ENCODE measurements at places on chromosomes 12 and 14.

DNA sequence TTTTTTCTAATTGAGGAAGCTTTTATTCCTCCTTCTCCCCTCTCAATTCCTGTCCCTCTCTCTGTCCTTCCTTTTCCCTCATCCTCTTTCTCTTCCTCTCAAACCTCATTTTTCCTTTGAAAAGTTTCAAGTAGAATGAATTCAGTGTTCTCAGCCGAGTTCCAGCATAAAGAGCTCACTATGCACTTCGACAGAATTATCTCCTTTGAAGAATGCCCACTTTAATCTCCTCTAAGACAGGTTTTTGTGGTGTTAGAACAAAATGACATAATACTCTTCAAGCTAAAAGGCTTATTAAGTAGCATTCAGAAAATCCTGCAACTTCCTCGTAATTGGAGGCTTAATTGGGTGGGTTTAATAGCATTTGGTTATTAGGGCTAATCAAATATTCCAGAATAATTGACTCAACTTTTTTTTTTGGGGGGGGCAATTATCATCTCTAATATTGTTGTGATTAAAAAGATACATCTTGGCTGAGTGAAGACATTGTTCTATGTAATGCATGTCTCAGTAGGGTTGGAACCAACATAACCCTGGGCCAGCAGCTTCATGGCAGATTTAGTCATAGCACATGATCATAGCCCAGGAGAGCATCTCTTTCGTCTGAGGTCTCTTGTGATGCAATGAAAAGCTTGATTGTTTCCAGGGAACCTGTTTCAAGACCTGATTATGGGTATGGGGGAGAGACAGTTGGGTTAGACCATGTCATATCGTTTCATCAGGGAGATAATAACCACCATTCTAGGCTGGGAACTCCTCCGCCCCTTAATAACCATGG, 25.0 kb upstream of the SLC24A4 start:
- no peak for DNase-seq

GRCh38 chr14:35539969-35540368, 6.0 kb downstream of the INSM2 start:
- DNase-seq: no peak

- DNase-seq: no peak
Measured at GRCh38 chr14:32472512-32473463, 143.7 kb downstream of the AKAP6 start.

- DNase-seq: no peak
Measured at GRCh38 chr14:89420502-89420901, 3.5 kb upstream of the FOXN3 start.

- no peak for DNase-seq
Measured at GRCh38 chr14:59869381-59870255, 958 bp downstream of the RTN1 start.

- DNase-seq: no peak
Measured at GRCh38 chr14:101590062-101590461, 28.8 kb downstream of the DIO3 start.

DNA sequence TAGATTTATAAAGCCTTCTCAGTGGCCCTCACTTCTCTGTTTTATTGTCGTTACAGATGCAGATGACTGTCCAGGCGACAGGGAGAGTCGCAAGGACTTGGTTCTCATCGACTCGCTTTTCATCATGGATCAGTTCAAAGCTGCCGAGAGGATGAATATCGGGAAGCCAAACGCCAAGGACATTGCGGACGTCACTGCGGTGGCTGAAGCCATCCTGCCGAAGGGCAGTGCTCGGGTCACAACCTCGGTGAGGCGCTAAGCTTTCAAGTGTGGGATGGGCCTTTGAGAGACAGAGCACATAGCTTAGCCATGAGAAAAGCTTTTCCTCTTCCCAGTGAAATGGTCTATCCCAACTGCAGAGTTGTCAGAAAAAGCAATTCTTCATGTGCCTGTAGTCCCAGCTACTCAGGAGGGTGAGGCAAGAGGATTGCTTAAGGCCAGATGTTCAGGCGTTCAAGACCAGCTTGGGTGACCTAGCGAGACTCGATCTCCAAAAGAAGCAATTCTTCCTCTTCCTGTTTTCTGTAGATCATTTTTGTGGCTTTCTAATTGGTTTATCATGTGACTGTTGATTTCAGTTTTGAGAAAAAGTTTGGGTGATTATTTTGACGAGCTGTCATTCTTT, 56.4 kb downstream of the EP400 start:
- no peak for DNase-seq

DNA sequence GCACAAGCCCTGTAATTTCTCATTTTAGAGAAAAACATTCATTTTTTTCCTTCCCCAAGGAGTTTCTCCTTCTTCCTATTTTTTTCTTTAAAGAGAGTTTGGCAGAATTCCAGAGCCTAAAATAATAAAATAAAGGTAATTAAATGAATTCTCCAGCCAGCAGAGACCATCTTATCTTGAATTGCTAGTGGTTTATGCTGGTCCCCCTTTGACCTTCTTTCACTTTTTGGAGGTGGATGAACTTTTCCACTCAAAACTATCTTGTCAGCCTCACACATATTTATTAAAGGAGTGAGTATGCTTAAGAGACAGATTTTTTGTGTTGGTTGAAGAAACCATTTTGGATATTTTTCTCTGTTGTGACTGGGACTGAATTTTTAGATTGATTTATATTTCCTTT, 47.6 kb downstream of the ADIPOR2 start:
- no peak for DNase-seq

- DNase-seq: no peak
Measured at GRCh38 chr12:121005346-121005815, 10.9 kb downstream of the C12orf43 start.

DNA sequence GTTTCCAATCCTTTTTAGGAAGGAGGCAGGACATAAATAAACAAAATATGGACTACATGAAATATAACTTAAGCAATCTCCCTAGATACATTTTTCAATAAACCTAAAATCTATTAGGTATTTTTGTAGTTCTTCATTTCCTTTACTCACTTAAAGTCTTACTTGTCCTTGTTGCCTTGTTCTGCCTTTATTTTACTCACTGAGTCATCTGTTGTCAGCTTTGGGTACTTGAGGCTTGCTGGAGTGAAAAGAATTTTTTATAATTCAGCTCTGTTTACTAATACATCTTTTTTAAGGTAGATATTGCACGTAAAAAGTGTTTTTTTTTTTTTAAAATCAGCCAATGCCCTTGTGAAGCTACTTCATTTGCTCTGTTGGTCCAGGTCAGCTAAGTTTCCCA, 216.2 kb downstream of the PELI2 start:
- DNase-seq: no peak

DNA sequence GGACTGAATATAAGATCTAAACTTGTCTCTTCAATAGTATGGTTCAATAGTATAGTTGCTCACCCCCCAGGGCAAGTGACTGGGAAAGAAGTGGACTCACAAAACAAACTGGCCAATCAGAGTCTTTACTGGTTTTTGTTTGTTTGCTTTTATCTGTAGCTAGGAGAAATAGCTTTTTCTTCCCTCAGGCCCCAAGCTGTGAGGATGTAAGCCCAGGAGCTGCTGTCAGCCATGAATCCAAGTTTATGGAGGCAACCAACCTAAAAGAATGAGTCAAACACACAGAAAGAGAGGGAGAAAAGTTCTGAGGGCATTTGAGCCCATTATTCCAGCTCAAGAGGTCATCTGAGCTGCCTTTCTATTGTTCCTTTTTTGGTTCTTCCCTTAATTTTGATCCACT, 375.3 kb downstream of the BCAT1 start:
- no peak for DNase-seq

- DNase-seq: no peak
Measured at GRCh38 chr12:67740711-67741110, 92.2 kb downstream of the DYRK2 start.

- no peak for DNase-seq
Measured at GRCh38 chr12:63325757-63326156, 174.8 kb upstream of the AVPR1A start.

DNA sequence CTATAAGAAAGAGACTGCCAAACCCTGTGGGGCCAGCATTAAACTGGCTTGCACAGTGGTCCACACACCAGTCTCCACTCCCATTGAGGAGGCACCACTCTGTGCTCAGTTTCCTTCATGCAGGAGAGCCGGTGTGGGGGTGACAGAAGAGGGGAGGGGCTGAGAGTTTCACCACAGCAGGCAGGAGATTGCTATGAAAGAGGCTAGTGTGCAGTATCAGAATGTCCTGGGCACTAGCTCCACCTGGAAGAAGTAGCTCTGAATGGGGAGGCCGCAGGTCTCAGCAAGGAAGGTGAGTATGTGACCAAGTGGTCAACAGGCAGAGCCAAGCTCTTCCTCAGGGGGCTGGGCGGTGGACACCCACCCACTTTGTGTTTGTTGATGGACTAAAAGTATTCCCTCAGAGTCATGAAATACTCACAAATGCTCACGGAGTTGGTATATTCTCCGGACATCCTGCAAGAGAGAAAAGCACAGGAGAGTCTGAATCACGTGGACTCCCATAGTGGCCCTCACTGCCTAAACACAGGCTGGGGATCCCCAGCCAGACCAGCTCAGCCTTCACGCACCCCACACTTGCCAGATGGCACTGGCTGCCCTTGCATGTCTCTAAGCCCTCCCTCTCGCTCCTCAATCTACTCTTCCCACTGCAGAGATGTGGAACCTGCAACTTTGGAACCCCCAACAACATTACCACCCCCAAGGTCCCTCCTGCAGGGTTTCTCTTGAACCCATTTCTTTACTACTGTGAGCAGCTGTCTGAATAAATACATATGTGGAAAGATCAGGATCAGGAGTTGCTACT, 7.8 kb upstream of the KRT72 start:
- no peak for DNase-seq

GRCh38 chr12:6765048-6765633, 1.0 kb upstream of the PTMS start:
- no peak for DNase-seq

DNA sequence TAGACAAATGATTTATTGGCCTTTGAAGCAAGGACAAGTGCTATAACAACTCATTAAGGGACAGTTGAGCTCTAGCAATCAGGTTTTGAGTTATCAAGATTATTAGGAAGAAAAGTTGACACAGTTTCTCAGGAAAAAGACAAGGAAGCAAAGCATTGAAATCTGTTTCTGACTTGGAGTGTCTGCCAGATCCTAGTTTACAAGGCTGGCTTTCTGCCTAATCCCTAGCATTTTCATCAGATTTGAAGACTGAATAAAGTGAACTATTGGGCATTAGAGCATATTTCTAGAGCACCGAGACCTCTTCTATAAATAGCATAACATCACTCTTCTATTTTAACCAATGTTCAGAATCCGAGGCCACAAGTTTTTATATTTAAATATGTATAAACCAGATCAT, 7.0 kb downstream of the SYT1 start:
- no peak for DNase-seq

GRCh38 chr12:124264089-124264795, 30.7 kb upstream of the RFLNA start:
- DNase-seq: no peak

GRCh38 chr12:131242741-131243496, 289.2 kb downstream of the ADGRD1 start:
- DNase-seq: peak; percentile 59

- no peak for DNase-seq
Measured at GRCh38 chr12:1907652-1908611, 10.5 kb downstream of the CACNA2D4 start.

GRCh38 chr14:96940009-96940408, 142.8 kb downstream of the VRK1 start:
- DNase-seq: no peak

DNA sequence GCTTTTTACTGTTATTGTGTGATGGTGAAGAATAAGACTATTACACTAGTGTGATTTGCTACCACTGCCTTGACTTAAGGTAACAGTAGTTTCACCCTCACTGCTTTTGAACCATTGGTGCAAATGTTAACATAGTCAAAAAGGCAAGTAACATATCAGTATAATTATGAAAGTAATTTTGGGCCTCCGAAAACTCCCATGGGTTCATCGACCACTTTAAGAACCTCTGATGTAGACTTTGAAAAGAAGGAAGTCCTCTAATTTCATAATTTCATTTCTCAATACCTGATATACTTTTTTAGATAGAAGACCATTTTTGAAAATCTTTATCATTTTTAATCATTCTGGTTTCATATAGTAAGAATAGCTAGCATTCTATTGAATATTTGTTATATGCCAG, 57.7 kb downstream of the ETNK1 start:
- no peak for DNase-seq

DNA sequence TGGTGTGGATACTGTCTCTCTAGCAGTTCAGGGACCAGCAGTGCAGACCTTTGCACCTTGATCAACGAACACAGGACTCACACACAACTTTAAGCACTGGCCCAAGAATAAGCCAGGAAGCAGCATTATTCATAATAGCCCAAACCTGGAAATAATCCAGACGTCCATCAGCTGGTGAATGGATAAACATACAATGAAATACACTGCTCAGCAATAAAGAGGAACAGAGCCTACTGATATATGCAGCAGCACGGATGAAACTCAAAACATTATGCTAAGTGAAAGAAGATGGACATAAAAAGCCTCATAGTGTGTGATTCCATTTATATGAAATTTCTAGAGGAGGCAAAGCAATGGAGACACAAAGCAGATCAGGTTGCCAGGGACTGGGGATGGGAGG, 303.9 kb upstream of the FKBP4 start:
- DNase-seq: no peak

GRCh38 chr14:101947577-101947903, 16.8 kb upstream of the DYNC1H1 start:
- DNase-seq: no peak

DNA sequence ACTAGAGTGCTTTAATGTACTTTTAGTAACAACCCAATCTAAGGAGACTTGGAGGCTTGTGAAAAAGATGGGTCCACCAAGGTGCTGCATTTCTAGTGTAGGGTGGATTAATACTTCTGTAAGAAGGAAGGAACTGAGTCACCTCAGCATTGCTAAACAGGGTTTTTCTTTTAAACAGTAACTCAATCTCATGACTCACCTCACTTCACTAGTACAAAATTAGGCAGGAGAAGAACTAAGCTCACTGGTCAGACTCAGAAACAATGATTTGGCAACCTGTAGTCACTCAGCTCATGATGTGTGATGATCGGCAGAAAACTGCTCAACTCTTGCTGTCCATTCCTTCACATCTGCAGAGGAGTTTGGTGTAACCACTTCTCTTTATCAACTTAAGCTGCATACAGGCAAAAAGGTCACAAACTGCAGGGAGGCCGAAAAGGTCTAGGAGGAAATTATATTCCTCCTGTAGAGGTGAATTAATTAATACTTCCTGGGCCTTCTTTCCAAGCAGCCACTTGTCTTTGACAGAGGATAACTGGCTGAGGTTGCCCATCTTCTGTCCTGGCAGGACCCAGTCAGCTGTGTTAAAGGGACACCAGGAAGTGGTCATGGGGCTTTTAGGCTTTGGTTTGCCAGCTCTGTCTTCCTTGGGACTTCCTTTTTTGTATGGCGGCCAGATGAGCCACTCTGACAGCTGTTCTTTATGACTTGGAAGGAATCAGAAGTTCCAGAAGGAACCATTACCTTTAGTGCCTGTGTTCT, 466.9 kb downstream of the FUT8 start:
- no peak for DNase-seq

DNA sequence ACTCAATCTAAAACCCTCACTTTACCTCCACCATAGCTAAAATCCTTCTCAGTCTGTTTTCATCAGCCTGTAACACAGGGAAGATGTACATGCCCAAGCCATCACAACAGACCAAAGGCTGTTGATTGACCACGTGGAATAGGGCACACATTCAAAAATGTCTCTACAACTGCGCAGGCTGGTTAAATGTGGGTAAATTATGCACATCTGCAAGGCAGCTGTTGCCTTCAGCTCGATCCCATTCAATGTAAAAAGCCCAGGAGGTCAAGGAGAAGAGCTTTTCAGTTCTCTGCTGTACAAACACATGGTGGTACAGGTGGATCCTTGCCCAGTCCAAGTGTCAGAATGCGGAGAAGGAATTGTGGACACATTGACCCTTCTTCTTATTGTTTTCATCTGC, 354.0 kb downstream of the FLRT2 start:
- DNase-seq: no peak

- DNase-seq: no peak
Measured at GRCh38 chr12:39102474-39103209, 197.3 kb upstream of the CPNE8 start.

Measured in GM12878 (cell line).